ENCODE measurements at places on chromosomes 13 and 19.

GRCh38 chr13:28582225-28582891, 76.6 kb upstream of the POMP start:
- DNase-seq: no peak

- no peak for DNase-seq
Measured at GRCh38 chr13:78604782-78605611, 1.6 kb upstream of the POU4F1 start.

GRCh38 chr19:46499692-46500091, 4.0 kb upstream of the PNMA8B start:
- no peak for DNase-seq

- no peak for DNase-seq
Measured at GRCh38 chr13:23496255-23496654, 62.8 kb upstream of the SACS start.

DNA sequence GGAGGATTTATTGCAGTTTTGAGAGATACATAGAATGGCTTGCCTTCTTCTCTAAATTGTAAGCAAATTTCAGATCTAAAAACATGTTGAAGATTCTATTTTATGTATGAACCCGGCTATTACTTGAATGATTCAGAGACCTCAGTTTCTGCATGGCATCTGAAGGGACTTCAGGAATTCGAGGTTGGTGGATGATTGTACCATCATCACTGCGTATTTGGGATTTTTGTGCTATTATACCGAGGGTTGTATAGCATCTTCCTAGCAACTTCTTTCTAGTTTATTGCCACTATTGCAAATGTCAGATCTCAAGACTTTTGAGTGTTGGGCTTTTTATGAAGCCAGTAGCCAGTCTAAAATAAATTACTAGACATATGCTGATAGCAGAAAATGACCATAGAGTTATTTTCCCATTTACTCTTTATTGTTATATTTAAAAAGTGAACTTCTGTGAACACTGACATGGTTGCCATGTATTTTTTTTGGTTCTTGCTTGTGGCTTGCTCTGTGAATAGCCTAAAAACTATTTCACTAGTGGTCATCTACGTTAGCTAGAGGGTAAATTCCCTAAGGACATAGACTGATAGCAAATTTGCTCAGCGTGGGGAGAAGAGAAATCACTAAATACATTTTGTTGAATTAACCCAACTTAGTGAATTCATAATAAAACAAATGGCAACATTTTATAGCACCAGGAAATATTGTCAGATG, 70.6 kb upstream of the KLF12 start:
- no peak for DNase-seq

GRCh38 chr13:65943024-65943423, 1287.1 kb downstream of the PCDH9 start:
- peak; percentile 78 for DNase-seq

GRCh38 chr19:32224371-32225244, 120.8 kb upstream of the ZNF507 start:
- DNase-seq: peak; percentile 64

GRCh38 chr13:93233997-93234416, 7.4 kb downstream of the GPC6 start:
- DNase-seq: no peak

DNA sequence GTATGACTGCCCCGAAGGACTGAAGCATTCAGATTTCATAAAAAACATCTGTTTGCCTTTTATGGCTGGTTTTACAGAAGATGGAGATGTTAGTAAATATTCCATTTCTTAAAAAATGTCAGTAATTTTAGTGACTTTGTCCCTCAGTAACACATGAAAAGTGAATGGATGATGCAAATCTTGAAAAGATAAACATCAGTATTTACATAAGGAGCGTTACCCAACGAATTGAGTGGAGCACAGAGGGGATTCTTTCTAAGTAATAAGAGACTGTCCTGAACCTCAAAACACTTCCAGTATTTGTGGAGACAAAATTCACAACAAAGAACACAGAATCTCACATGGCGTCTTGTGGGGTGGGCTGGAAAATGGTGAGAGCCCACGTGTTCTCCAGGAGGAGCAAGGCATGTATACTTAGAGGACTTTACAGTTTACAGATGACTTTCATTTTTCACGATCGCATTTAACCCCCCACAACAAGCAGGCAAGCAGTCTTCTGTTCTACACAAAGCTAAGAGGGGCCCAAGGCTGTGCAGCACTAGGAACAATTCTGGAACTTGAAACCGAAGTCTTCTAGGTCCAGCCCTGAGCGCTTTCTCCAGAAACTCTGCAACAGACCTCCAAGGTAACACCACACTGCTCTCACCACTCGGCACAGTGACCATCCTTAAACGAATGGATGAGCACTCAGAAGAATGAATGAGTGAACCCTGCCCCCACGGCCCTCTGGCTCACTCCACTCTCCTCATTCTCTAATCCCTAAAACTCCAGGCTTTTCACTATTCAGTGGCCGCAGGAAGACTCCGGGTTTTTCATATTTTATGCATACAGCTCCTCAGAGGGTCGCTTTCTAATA, 709.8 kb downstream of the UQCRFS1 start:
- no peak for DNase-seq

DNA sequence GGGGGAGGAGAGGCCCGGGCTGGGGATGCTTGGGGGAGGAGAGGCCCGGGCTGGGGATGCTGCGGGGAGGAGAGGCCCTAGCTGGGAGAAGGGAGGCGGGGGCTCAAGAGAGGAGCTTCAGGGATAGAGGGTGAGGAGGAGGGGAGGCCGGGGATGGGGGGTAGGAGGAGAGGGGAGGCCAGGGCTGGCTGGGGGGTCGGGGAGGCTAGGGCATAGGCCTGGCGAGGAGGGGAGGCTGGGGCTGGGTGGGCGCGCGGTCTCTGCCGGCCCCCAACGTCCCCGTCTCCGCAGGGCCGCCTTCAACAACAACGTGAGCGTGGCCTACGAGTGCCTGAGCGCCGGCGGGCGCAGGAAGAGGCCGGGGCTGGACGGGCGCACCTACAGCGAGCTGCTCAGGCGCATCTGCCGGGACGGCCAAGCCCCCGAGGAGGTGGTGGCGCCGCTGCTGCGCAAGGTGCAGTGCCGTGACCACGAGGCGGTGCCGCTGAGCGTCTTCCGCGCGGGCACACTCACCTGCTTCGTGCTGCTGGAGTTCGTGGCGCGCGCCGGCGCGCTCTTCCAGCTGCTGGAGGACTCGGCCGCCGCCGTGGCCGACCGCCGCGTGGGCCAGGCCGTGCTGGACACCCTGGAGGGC, 11.4 kb downstream of the TPGS1 start:
- DNase-seq: no peak

GRCh38 chr19:17294051-17294891, 9.0 kb downstream of the ABHD8 start:
- no peak for DNase-seq

DNA sequence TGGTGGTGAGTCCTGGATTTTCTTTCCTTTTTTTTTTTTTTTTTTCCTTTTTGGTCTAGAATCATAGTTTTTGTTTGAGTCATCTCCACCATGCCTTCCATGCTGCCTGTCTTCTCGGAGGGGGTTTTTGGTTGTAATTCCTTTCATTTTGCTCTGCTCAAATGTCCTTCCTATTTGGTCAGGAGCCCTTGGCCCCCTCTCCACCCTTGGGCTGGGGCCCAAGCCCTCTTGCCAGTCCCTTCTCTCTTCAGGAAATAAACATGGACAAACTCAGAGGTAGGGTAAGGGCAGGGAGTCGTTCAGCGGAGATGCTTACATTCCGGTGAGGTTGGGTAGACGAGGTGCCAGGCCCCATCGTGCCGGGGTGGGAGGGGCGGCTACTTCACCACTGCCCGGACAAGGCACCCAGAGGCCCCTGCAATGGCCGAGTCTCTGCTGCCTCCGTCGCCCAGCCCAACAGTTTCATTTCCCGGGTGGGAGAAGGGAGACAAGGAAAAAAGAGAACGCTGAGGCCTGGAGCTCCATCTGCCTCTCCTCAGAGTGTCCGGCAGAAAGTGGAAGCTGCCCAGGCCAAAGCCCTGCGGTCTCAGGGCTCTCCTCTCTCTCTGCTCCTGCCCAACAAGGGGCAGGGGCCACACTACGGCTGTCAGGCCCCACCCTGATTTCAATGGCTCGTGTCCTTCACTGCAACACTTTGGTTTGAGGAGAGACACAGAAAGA, 12.7 kb downstream of the ZNF574 start:
- DNase-seq: no peak

- peak; percentile 94 for DNase-seq
Measured at GRCh38 chr19:10580979-10581631, 6.0 kb downstream of the AP1M2 start.

- DNase-seq: no peak
Measured at GRCh38 chr13:50783717-50784290, 59.7 kb downstream of the DLEU7 start.

GRCh38 chr13:92602560-92602959, 624.0 kb upstream of the GPC6 start:
- no peak for DNase-seq

GRCh38 chr19:54026656-54027055, 35.2 kb downstream of the CACNG6 start:
- DNase-seq: no peak

DNA sequence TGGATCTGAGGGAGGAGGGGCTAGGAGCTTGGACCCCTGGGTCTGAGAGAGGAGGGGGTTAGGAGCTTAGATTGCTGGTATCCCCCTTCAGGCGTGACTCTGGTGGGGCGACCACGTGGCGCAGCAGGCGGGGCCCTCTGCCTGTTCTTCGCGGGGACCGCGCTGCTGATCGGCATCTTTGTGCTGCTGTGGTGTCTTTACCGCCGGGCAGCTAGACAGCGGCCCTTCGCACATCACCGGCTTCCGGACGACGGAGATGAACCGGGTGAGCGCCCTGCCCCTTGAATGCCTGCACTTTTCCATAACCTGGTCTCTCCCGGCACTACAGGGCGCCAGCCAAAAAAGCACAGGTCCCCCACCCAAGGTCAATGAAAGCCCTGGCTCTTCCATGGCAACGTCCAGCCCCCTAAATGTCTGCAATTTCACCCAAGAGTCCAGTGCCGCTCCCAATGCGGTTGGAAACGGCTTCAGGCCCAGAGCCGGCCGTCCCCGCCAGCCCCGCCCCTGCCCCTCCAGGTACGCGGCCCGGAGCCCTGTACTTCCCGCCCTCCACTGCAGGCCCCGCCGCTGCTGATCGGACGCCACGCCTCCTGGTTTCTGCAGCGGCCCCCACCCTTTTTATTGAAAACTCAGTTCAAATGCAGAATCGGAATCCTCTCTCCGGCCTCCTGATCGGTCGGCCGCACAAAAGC, 2.8 kb downstream of the GFY start:
- DNase-seq: no peak

DNA sequence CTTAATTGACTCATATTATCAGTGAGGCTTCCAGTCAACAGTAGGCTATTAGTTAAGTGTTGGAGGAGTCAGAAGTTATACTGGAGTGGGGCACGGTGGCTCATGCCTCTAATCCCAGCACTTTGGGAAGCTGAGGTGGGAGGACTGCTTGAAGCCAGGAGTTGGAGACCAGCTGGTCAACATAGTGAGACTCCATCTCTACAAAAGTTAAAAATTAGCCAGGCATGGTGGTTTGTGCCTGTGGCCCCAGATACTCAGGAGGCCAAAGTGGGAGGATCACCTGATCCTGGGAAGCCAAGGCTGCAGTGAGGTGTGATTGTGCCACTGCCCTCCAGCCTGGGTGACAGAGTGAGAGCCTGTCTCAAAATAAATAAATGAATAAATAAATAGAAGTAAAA, 53.2 kb downstream of the COMP start:
- DNase-seq: no peak

- DNase-seq: no peak
Measured at GRCh38 chr13:101917475-101917810, 465.0 kb downstream of the ITGBL1 start.

DNA sequence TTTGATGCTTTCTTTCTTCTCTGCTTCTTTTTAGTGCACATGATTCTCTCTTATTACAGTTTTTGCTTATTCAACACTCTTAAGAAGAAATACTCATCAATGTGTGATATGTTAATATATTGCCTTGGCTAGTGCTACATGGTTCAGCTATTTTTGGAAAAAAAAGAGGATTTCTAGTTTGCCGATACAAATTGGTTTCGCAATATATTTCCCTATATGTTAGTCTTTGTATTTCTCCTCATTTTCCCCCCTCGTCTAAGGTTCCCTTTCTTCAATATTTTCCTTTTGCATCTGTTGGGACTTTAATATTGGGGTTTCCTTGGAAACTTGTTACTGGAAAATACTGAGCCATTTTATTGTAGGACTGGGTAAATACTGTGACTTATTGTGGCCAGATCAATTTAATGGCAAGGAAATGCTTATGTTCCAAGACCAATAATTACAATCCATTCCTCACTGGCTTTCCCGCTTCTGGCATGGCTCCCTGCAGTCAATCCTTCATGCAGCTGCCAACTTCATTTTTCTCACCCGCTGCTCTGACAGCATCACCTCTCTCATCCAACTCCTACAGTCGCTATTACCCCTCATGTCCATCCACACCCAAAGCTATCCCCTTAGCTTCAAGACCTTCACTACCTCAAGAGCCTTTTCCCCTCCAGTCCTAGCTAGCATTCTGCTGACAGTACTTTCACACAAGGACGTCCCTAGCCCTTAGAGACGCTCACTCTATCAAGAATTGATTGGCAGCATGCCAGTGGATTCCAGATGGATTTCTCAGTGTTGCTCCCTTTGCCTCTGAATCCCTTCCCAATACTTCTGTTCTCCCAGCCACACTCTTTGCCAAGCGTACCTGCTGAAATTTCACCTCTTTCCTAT, 280.1 kb upstream of the TMTC4 start:
- peak; percentile 8 for DNase-seq

- no peak for DNase-seq
Measured at GRCh38 chr13:23788459-23788858, 100.7 kb downstream of the MIPEP start.

DNA sequence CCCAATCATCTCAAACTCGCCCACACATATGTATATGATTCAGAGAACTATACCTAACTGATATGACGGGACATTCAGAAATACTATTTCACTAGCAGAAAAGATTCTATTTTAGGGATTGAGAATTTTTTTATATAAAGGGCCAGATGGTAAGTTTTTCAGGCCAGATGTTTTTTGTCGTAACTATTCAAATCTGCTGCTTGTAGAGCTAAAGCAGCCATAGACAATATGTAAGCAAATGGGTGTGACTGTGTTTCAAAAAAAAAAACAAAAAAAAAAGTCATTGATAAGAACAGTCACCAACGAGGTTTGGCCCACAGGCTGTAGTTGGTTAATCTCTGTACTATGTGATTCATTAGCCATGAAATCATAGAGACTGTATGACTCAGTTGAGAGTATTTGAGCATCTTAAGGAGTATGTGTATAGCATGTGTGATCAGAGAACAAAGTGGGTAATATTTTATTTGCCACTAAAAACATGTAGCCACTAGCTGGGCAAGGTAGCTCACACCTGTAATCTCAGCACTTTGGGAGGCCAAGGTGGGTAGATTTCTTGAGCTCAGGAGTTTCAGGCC, 2724.7 kb downstream of the PCDH9 start:
- DNase-seq: peak; percentile 61

- peak; percentile 53 for DNase-seq
Measured at GRCh38 chr13:102846261-102847015, 606 bp downstream of the ERCC5 start.

GRCh38 chr13:27132538-27132937, 39.1 kb downstream of the USP12 start:
- DNase-seq: no peak

- DNase-seq: peak; percentile 30
Measured at GRCh38 chr13:24168979-24169378, 8.5 kb downstream of the SPATA13 start.

- DNase-seq: no peak
Measured at GRCh38 chr13:27081893-27082679, 89.5 kb downstream of the USP12 start.

- no peak for DNase-seq
Measured at GRCh38 chr13:56412856-56413255, 727.9 kb upstream of the PRR20A start.
